ENCODE measurements at places on chromosomes 5 and 9.
A peak's percentile ranks its signal among the peaks of the same experiment; 100 is the strongest.

DNA sequence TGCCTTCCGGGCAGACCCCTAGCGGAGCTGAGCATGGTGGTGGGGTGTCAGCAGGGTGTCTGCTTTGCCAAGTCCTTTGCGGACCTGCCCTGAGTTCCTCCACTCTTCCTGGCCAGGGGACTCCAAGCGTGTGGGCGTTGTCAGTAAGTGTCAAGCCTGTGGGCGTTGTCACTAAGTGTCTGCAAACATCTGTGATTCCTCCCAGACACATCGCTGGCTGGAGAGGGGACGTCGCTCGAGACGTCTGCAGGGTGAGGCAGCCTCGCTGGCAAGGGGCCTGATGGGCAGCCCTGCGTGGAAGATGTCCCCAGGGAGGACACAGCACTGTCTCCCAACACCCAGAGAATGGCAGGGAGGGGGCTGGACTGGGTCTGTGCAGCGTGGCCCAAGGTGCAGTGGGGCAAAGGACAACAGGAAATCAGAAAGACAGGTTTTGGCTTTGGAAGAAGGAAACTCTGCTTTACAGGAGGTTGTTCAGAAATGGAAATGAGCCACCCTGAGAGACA, 28.8 kb downstream of the ADAMTSL2 start:
- peak; percentile 89 for DNase-seq

GRCh38 chr5:177317959-177318377, 6.3 kb upstream of the MXD3 start:
- DNase-seq, result peak; percentile 82

DNA sequence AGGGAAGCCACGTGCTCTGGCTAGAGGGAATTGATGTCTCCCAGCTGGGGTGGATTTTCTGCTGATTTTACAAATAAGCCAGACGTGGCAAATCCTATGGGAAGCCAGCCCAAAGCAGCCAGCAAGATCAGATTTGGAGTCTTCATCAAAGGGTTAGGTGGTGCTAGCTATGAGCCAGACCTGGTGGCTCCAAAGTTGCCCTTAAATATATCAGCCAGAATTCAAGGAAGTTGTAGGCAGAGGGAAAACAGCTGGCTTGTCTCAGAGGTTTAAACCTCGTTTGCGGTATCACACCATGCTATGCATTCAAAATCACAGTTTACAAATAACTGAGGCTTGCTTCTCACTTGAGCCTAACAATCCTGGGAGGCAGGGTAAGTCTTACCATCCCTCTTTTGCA, 313.2 kb downstream of the MLLT3 start:
- DNase-seq, result no peak

DNA sequence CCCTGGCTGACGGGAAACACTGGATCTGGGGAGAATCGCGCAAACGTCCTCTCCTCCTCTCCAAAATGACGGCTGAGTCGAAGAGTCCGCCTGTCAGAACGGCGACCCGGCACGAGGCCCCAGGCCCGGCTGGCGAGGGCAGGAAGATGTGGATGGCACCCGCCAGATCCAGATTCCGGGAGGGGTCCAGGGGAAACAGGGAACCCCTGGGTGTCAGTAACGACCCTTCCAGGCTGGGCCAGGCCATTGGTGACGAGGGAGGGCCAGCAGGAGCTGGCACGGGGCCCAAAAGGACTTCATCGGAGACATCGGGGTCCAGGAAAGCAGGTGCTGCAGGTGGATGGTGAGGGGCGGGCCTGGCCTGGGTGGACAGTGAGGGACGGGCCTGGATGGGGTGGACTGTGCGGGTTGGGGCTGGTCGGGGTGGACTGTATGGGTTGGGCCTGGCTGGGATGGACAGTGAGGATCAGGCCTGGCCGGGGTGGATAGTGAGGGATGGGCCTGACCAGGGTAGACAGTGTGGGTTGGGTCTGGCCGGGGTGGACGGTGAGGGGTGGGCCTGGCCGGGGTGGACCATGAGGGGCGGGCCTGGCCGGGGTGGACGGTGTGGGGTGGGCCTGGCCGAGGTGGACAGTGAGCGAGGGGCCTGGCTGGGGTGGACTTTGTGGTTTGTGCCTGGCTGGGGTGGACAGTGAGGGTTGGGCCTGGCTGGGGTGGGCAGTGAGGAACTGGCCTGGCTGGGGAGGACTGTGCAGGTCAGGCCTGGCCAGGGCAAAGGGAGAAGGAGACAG, 14.0 kb downstream of the SLC6A3 start:
- no peak for DNase-seq

DNA sequence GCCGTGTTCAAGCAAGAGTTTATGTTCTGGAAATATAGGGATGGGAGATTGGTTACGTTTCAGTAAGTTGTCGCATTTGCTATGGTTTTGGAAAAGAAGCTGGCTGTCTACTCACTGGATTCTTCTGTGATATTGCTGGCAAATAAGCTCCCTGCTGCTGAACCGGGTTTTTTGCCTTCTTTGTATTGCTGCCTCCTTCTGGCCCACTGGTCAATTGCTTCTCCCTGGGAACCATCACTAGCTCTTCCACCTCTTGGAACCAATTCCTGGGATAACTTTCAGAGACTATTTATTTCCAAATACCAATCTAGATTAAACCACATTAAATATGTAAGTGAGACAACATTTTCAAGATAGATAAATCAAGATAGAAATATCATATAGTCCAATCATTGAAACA, 43.0 kb downstream of the NUDT12 start:
- DNase-seq, result no peak

- DNase-seq, result no peak
Measured at GRCh38 chr5:122366501-122366900, 54.5 kb downstream of the SNCAIP start.

GRCh38 chr9:37121881-37122280, 1.5 kb downstream of the ZCCHC7 start:
- no peak for DNase-seq

GRCh38 chr5:154364771-154365170, 81.0 kb upstream of the SAP30L start:
- no peak for DNase-seq

DNA sequence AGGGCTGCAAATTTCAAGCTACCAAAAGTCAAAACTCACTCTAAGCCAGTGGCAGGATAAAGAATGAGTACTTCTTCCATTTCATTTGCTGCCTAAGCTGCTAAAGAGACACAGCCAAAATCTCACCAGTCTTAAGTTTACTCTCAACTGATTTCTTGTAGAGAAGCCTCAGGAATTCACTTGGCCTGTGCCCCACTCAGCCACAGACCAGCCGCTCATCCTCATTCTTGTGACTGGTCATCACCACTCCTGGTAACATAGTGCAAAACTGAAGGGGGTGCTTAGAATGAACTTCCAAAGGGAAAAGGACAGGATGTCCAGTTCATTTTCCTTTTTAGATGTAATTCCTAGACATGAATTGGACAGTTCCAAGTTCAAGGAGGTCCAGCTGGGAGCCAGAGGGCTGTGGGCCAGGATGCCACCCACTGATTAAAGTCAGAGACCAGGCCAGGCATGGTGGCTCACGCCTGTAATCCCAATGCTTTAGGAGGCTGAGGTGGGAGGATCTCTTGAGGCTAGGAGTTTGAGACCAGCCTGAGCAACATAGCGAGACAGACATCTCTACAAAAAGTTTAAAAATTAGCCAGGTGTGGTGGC, 72.7 kb upstream of the RANBP3L start:
- DNase-seq, result no peak

GRCh38 chr9:88663771-88664419, 128.9 kb downstream of the NXNL2 start:
- no peak for DNase-seq

GRCh38 chr5:141003791-141004611, 37.7 kb downstream of the PCDHAC2 start:
- no peak for DNase-seq

- DNase-seq, result no peak
Measured at GRCh38 chr5:96254980-96255691, 177.9 kb downstream of the PCSK1 start.

- no peak for DNase-seq
Measured at GRCh38 chr5:43313854-43314457, 744 bp upstream of the HMGCS1 start.

DNA sequence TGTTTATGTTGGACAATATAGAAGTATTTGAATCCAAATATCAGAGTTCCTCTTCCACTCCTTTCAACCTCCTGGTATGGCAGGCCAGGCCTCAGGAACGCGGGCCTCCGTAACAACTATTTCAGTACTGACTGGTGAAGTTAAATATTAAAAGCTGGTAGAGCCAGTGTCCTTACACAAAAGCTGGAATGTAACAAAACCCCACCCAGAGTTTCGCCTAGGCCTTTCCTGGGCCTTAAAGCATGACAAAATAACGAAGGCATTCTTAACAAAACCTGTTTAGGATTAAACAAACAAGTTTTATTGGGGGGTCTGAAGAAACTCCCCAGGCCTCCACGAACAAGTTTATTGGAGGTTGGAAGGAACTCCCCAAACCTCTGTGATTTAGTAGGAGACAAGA, 61.6 kb upstream of the GNE start:
- no peak for DNase-seq

DNA sequence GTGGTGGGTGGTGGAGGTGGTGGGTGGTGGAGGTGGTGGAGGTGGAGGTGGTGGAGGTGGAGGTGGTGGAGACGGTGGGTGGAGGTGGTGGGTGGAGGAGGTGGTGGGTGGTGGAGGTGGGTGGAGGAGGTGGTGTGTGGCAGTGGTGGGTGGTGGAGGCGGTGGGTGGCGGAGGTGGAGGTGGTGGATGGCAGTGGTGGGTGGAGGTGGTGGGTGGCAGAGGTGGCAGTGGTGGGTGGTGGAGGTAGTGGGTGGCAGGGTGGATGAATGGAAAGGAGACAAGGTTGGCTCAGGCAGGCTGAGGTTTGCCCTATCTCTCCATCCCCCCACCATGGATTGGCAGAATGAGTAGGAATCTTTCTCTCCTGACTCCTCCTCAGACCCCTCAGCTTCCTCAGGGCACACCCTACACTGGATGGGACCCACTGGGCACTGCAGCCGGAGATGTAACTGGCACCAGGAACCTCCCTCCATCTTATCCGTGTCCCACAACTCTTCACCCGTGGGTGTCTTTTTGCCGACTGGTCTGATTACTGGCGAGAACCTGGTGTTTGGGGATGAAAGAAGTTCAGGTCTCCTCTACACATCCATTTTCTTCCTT, 166.3 kb downstream of the C9orf50 start:
- DNase-seq, result no peak

- no peak for DNase-seq
Measured at GRCh38 chr5:14870337-14871213, 1.0 kb downstream of the ANKH start.

DNA sequence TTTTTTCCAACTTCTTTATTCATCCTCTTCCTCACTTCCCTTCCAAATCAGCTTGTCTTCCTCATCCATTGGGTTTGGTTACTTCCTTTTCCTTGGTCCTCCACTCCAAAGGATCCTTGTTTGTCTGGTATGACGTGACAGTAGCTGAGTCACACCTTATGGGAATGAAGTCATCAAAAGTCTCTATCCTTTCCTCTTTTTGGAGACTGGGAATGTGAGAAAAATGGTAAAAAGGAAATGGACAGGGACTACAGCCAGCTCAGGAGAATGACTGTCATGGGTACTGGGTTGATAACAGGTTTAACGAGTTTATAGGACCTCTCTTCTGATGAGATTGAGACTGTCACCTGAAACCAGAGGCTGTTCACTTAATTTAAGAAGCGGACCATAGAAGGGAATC, 76.2 kb upstream of the MYO10 start:
- DNase-seq, result no peak

DNA sequence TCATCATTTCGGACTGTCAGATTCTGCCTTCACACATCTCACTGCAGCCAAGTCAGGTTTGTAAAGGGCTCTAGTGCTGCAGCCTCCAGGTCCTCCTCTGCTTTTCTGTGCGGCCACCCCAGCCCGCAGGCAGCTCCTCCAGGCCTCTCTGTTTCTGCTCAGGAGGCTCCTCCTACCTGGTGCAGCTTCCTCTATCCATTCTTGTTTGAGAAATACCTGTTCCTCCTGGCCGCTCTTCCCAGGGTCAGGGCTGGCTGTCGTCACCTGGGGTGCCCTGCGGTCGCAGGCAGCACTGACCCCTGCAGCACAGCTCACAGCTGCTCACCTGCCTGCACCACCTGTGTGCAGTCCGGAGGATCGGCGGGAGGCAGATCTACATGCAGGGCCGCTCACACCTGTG, 387.7 kb upstream of the IRX4 start:
- DNase-seq, result no peak

DNA sequence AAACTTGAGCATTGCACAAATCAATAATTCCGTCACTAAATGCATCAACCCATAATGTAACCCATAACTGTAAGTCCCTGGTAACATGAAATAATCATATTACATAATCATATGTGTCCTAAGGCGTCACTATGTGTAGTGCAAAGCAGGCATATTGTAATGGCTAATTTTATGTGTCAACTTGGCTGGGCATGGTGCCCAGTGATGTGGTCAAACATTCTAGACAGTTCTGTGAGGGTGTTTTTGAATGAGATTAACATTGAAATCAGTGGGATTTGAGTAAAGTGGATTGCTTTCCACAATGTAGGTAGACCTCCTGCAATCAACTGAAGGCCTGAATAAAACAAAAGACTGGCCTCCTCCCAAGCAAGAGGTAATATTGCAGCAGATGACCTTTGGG, 794.4 kb upstream of the ACO1 start:
- no peak for DNase-seq

DNA sequence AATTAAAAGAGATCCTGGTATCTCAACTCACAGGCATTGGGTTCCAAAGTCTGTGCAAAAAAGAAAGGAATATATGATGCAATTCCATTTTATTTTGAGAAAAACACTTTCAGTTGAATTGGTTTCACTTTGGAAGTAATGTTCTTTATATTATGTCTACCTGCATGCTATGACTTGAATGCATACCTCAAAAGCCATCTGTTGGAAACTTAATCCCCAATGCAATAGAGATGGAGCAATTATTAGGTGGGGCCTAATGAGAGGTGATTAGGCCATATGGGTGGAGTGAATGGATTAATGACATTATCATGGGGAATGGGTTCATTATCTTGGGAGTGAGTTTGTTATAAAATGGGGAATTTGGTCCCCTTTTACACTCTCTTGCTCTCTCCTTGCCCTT, 293.3 kb downstream of the CSNK1G3 start:
- DNase-seq, result no peak

Data from right atrium auricular region (tissue), 2 donors.